Hippocampal formation (tissue), 2 donors: ENCODE measurements at places on chromosomes 1 and 21.

- DNase-seq, result no peak
Measured at GRCh38 chr21:45010096-45010495, 64.3 kb upstream of the ADARB1 start.

- peak; percentile 7 for DNase-seq
Measured at GRCh38 chr1:65209005-65209885, 61.2 kb downstream of the AK4 start.

- DNase-seq, result no peak
Measured at GRCh38 chr1:117286562-117286961, 75.8 kb upstream of the VTCN1 start.

- DNase-seq, result no peak
Measured at GRCh38 chr1:203453016-203453415, 22.6 kb upstream of the PRELP start.

- DNase-seq, result no peak
Measured at GRCh38 chr1:85611425-85611824, 30.9 kb downstream of the CCN1 start.

DNA sequence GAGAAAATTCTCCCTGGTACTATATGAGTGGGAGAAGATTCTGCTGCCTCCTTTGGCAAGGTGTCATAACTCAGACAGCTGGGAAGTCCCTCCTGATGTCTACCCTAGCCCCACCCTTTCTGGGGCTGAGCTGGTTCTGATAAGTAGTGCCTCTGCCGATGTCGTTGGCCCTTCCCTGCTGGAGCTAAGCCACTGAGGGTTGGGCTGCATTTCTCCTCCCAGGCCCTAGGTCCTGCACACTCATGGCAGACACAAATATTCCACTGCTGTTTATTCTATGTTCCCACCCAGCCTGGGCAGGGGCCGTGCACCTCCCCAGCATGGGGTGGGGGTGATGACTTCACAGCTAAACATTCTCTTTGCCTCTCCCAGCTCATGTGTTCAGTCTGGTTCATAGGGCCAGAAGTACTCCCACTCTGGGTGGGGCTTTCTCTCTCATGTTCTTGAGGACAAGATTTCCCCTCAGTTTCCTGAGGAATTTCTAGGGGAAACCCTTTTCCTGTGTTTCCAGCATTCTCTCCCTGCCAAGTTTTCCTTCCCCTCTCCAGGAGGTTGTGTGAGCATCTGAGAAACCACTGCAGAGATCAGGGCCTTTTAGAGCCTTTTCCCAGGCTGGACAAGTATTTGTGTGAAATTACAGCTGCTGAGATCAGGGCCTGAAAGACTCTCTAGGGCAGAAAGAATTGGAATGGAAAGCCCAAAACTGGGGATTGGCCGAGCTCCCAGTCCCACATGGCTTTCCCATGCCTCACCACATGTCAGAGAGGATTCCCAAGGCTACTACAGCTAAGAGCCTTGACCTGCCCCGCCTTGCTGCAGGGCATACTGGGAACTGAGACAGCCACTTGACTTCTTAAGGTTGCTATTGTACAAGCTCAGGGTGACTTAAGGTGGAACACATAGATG, 66.2 kb downstream of the ATP2B4 start:
- no peak for DNase-seq

DNA sequence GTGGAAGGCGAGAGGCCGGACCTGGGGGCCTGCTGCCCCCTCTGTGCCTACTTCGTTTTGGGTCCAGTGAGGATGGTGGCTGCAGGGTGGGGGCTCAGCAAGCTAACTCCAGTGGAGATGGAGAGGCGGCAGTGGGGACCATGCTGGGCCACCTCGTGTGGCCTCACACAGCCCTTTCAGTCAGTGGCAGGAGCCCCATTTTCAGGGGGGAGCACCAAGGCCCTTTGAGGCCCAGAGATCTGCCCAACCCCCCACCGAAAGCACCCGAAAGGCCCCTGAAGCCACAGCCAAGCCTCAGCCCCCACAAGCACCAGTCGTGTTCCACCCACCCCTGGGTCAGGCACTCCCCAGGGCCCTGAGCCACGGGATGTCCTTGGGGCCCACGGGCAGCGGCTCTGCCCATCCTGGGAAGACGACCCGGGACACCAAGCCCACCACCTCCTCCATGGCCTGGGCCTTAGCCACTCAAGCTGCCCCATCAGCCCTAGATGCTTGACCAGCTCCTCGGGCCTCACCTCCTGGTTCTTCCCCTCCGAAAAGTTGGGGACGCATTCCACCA, 345 bp downstream of the FTCD start:
- no peak for DNase-seq

- peak; percentile 53 for DNase-seq
Measured at GRCh38 chr1:111857194-111857651, 101.5 kb downstream of the DDX20 start.

DNA sequence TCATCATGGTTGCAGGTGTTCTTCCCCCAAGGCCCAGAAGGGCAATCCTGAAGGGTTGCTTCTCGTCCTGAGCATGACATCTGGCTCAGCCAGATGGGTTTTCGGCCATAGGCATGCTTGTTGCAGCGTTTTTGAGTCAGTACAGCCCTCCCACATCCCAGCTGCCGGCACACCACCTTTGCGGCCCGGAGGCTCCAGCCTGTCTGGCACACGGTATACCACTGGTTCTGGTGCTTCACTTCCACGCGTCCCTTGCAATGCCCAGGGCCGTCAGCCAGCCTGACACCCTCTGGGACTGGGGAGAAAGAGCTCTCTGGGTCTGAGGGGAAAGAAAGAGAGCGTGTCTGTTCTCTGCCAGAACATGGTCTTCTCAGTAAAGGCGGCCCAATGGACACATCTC, 7.2 kb downstream of the CD5L start:
- no peak for DNase-seq

- peak; percentile 65 for DNase-seq
Measured at GRCh38 chr1:32200226-32201010, at the start of gene CCDC28B. Gene CCDC28B (plus strand): TSS chr1:32200595. CDS start chr1:32201936, 1,341 bp downstream.
